ENCODE measurements at places on chromosomes 5 and 9.
A peak's percentile ranks its signal among the peaks of the same experiment; 100 is the strongest.

GRCh38 chr5:16065831-16066230 is 113.8 kb downstream of the MARCHF11 start:
- no peak for DNase-seq

DNA sequence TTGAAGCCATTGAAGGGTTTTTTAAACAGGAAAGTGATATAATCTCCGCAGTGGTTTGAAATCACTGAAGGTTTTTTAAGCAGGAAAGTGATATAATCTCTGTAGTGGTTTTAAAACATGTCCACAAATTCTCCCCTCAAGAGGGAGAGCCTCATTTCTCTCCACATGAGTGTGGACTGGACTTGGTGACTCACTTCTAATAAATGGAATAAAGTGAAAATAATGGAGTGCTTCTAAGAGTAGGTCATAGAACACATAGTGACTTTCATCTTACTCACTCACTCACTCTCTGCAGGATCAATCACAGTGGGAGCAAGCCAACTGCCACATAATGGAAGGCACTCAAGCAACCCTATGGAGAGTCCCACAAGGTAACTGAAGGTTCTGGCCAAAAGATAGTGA is 12.0 kb downstream of the CTNNAL1 start:
- peak; percentile 80 for DNase-seq

GRCh38 chr5:9231842-9232241 is 314.0 kb downstream of the SEMA5A start:
- no peak for DNase-seq

DNA sequence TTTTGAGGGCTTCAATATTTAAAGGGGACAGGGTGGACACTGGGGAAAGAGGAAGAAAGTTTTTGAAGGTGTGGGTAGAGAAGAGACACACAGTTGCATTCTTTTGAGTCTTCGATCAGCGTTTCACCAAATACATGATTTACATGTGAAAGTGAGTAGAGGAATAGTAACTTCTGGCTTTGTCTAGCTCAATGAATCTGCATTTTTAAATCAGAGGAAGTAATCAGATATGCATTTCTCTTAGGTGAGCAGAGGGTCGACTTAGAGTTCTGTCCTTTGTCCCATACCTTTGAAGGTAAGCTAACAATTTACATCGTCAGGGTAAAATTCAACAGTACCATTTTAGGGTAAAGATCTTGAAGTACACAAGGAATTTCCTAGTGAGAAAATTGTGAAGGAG is 406.4 kb upstream of the ZNF462 start:
- no peak for DNase-seq

DNA sequence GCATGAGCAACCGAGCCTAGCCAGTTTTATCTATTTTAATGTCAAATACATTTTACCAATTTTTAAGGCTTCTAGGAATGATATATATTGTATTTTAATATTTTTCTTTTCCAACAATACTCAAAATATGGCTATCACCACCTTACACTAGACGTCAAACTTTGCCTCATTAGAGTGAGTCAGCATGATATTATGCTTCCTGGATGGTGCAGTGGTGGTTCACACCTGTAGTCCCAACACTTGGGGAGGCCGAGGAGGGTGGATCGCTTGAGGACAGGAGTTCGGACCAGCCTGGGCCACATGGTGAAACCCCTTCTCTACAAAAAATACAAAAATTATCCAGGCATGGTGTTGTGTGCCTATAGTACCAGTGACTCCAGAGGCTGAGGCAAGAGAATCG is 7.3 kb upstream of the CDC14B start:
- DNase-seq, result no peak

GRCh38 chr5:36242534-36243485 is 1.1 kb upstream of the NADK2 start:
- DNase-seq, result peak; percentile 11

DNA sequence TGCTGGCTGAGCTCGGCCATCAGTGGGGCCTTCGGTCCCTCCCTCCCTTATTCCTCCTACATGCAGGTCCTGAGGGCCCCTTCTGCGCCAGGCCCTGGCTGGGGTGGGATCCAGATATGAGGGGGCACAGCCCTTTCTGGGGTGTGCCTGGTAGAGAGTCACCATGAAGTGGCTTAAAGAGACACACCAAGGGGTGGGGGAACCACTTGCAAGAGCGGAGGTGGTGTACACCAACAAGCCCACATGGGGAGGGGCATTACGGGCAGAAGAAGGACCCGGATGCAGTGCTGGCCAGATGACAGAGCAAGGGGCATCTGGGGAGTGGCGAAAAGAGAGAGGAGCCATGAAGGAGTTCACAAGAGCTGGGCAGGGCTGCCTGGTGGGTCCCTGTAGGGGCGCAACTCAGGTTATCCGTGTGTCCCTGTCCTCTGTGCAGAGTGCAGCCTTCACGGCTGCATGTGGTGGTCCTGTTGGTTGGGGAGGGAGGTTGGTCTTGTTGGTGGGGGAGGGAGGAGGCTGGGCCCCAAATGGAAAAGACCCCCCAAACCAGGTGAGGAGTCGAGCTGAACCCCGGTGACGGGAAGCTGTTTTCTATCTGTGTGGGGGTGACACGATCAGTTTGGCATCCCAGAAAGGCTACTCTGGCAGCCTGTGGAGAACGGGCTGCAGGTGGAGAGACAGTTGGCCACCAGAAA is 158.1 kb downstream of the DAB2IP start:
- no peak for DNase-seq

DNA sequence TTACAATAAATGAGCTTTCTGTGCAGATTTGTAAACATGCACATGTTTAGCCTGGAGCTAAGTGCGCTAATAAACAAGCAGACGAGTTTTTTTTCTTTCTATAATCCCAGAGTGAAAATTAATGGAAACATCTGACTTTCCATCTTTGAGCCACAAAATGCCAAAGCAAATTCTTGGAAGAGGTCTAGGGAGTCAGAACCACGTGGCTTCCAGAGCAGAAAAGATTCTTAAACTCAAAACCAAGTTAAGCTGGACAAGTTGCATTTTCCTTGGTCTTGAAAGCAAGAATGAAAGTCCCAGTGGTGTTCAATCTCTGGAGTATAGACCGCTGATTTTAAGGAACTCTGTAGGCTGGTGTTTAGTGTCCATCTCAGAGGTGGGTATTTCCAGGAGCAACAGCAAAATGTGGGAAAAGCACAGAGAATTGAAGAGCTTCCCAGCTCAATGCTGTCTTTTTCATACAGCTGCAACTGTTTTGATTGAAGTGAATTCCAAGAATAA is 71.4 kb downstream of the MYO10 start:
- DNase-seq, result no peak

DNA sequence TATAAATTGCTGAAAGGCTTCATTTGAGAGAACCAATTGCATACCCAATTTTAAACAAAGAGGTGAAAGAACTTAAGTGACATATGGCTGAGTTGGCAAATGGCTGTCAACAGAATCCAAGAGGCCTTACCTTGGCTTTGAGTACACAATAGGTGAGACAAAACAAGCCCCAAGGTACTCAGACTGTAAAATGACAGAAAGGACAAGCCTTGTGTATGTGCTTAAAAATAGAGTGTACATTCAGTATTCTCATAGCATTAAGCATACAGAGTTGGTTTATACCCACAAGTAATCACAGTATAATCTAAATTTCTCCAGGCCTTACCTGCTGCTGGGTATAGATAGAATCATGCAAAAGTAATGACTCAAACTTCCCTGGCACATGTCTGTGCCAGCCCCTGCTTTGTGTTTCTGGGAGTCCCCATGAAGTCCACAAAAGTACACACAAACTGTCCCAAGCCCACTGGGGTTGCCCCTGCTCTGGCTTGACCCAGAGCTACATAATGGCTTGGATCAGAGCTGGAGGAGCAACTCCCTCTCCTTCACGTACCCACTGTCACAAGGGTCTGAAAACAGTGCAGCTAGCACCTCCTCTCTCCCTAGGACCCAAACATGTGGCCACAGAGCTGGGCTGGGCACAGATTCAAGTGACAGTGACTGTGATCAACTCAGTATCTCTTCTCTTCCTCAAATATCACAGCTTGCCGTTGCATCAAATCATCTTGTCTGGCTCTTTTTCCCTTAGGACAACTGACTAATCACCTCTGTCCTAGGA is 250.8 kb downstream of the ENC1 start:
- no peak for DNase-seq

- DNase-seq, result peak; percentile 12
These were observed 50.3 kb upstream of the PSD2 start for GRCh38 chr5:139745132-139745799.

- DNase-seq, result no peak
These were observed 32.0 kb downstream of the PLAC8L1 start for GRCh38 chr5:146073239-146073900.

DNA sequence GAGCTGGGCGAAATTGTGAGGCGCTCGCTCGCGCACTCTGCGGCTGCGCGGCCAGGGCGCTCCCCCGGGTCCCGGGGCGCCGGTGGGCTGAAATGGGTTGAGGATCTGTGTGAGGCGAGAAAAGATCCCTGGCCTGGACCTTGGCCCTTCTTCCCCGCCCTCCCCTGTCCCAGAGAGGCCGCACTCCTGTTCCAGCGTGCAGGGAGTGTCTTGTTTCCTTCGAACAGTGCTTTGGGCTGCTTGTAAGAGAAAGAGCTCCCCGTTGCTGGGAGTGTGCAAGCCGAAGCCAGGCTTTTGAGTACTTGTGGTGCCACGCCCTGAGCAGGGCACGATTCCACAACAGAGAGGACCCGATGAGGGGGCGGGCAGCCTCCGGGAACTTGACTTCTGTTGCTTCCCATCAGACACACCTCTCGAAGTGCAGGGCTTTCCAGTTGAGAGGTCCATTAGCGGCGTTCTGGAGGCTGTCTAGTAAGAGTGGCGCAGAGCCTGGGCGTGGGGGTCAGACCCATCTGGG is 535 bp downstream of the DOLPP1 start:
- peak; percentile 61 for DNase-seq

GRCh38 chr9:114264806-114265550 is 57.9 kb upstream of the ORM1 start:
- DNase-seq, result no peak

DNA sequence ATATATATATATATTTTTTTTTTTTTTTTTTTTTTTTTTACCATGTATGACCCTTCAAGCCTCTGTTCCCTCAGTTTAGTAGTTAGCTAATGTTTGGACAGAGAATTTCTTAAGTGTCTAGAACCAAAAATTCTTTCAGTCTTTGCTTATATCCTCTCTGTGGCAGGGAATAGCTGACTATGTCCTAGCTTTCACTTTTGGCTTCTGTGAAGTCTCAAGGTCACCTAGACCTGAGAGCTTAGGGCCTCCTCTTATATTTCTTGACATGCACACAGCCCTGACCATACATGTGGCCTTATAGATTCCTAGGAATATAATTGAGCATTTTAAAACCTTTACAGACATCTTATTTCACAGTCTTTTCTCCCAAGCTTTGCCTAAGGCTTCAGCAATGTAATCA is 930.8 kb upstream of the CDH9 start:
- no peak for DNase-seq

DNA sequence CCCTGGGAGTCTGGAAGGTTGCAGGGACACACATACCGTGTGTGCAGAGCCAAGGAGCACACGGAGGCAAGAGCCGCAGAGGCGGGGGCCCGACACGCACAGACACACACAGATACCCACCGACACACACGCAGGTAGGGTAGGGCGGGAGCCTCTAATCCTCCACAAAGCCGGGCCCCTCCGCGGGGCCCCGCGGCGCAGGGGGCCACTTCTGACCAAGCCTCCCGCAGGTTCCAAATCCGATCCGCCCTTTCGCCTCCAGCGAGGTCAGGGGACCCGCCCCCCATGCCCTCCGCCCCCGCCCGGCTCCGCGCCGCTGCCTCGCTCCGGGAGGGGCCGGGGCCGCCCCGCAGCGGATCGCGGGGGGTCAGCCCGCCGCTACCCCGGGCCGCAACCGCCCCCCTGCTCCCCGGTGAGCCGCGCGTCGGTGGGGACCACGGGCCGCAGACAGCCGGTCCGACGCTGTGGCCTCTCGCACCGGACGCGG is 1.4 kb upstream of the LMX1B start:
- DNase-seq, result no peak

GRCh38 chr9:134059188-134059641 is 8.6 kb downstream of the BRD3 start:
- no peak for DNase-seq

DNA sequence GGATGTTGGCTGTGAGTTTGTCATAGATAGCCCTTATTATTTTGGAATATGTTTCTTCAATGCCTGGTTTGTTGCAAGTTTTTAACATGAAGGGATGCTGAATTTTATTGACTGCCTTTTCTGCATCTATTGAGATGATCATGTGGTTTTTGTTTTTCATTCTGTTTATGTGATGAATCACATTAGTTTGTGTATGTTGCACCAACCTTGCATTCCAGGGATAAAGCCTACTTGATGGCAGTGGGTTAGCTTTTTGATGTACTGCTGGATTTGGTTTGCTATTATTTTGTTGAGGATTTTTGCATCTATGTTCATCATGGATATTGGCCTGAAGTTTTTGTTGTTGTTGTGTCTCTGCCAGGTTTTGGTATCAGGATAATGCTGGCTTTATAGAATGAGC is 225.6 kb downstream of the PCSK1 start:
- no peak for DNase-seq

- DNase-seq, result no peak
These were observed 146.5 kb downstream of the NSG2 start for GRCh38 chr5:174191850-174192655.

DNA sequence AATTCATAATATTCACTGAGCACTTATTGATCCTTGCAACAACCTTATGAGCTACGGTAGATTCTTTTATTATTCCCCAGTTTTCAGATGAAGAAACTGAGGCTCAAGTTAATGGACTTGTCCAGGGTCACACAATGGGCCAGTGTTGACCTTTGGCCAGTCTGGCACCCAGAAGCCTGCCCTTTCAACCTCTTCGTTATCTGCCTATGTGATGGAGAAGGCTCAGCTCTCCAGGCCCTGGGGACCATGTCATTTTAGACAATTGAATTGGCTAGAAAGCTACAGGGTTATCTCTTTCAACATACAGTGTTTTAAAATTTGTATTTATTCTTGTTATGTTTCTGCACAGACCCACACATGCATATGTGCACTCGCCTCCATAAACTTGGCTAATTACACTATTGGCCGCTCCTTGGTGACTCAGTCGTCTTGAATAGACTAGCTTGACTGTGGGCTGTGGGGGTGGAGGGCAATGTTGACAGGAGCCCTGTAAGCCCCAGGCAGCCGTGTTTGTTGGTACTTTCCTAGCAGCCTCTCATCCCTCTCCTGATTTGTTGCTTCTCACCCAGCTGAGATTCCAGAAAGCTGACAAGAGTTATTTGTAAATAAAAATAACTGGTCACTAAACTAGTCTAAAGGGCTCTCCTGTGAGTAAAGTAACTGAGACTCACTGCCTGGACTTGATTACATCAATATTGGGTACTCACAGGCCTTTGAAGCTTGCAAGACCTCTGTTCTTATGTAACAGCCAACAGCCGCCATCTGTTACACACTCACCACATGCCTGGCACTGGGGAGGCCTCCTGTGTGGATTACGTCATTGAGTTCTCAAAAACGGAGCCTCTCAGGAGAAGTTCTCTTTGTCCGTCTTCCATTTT is 8.5 kb upstream of the ANGPTL2 start:
- DNase-seq, result no peak

Measured in RKO (cell line).